ENCODE measurements at places on chromosomes 7 and 10. TPM values are rescaled to one million over a fixed set of nuclear protein-coding genes. Genes with fewer than 3 reads are reported as not detected.

CHN2 gene
- 0.29 TPM for total RNA-seq

HOXA5 gene
- 16.7 TPM for total RNA-seq

CHAT gene
- total RNA-seq, result not detected

CACNA2D1 gene
- 54.1 TPM for total RNA-seq

FIS1 gene
- 130 TPM for total RNA-seq

NUDT13 gene
- total RNA-seq, result 1.2 TPM

EGR2 gene
- 0.33 TPM for total RNA-seq

CYP2W1 gene
- total RNA-seq, result not detected

OPN4 gene
- not detected for total RNA-seq

AGBL3 gene
- 0.83 TPM for total RNA-seq

FAM25C gene
- total RNA-seq, result not detected

DCLRE1A gene
- 4.8 TPM for total RNA-seq

SORCS1 gene
- not detected for total RNA-seq

NRP1 gene
- total RNA-seq, result 370 TPM

GDF2 gene
- not detected for total RNA-seq

CYP3A7 gene
- 0.33 TPM for total RNA-seq

WDFY4 gene
- total RNA-seq, result under 0.01 TPM

BAMBI gene
- total RNA-seq, result 0.15 TPM

TUBB8 gene
- total RNA-seq, result not detected

ZNF92 gene
- total RNA-seq, result 4.1 TPM

SEMA4G gene
- 2.3 TPM for total RNA-seq

ASB15 gene
- total RNA-seq, result not detected

GPRIN2 gene
- not detected for total RNA-seq

LBX1 gene
- total RNA-seq, result not detected

Data from smooth muscle cell of trachea (primary cell).